ENCODE measurements at places on chromosomes 3 and 15. TPM values are rescaled to one million over a fixed set of nuclear protein-coding genes. Genes with fewer than 3 reads are reported as not detected.

The KNL1 gene
- total RNA-seq = 11.4 TPM

The CYP8B1 gene
- total RNA-seq = not detected

The EHD4 gene
- 48.1 TPM for total RNA-seq

The IQCF5 gene
- total RNA-seq = not detected

The CRBN gene
- total RNA-seq = 80.6 TPM

DNA sequence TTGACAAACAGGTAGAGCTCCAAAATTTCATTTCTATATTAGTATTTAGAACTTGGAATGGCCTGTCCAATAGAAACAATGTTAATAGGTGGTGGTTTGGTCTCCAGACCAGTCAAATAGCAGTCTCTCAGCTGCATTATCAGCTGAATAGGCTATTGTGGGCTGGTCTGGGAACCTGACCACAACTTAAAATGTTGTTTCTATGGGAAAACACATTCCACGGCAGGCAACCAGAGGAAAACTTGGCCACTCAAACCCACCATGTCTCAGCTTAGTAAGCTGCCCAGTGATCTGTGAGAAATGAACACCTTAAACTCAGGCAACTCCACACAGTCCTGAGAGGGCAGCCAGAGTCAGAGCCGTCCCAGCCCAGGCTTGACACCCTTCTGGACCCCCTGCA lies 20.4 kb downstream of the FBN1 start:
- peak overlapping the region; percentile 30 for H3K4me3 ChIP-seq
- H3K27me3 ChIP-seq = no peaks in the 10 kb centered on the region

- H3K4me1 ChIP-seq = no peaks in the 10 kb centered on the region
- H3K36me3 ChIP-seq = no peaks in the 10 kb centered on the region
- H3K4me3 ChIP-seq = no peak overlapping the region
- DNase-seq = no peak
These were observed 455.6 kb downstream of the TBL1XR1 start for GRCh38 chr3:176741664-176742047.

The GOLGA8K gene
- not detected for total RNA-seq

DNA sequence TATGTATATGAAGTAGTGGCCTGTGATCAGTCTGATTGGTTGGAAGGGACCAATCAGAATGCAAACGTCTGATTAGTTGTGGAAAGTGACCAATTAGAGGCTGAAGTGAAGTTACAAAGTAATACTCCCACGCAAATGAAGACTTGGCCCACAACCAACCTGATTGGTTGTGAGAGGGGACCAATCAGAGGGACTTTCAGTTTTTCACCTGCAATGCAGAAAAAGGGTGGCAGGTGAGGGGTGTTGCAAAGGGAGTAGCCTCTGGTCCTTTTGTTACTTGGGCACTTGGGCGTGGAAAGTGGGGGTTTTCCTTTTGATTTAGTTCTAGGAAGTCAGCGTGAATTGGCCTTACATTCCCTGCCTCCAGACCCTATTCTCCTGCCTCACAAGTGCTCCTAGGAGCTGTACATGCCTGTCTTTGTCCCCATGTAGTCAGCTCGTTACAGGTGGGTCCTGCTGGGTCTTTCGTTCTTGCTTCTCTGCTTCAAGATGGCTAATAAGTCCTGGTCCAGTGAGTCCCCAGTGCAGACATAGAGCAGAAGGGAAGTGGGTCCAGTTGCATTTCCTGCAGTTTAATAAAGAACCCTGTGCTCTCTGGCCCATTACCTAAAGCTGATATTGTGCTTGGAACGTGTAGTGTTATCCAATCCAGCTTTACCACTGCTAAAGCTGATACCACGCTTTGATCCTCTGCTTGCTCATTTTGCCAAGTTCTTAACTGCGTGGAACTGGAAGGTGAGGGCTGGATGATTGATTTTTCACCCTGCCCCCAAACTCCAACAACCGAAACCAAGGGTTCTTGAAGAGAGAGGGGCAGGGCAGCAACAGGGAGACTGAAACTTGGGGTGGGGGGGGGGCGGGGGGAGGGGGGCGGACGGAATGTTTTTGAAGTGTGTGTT lies 46.0 kb upstream of the CD47 start:
- H3K4me1 ChIP-seq = peaks cover 2% of the 10 kb centered on the region
- H3K27me3 ChIP-seq = no peaks in the 10 kb centered on the region
- DNase-seq = no peak

DNA sequence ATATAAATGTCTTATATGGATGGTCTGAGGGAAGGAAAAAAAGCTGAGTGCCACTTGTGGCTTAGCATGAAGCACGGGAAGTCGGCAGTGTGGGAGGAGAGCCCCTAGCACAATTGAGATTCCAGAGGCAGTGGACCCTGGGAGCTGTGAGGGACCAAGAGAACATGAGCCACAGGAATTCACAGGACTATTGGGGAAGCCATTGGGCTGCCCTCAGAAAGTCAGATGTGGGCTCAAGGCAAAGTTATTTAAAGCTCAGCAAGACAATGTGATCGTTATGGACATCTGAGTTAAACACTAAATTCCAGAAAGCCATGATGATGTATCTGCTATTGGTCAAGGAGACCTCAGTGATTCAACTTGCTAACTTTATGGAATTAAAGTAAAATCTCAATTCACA lies 380.8 kb upstream of the IL12A start:
- no peak overlapping the region for H3K4me3 ChIP-seq
- no peaks in the 10 kb centered on the region for H3K36me3 ChIP-seq
- no peak for DNase-seq
- H3K4me1 ChIP-seq = no peaks in the 10 kb centered on the region

DNA sequence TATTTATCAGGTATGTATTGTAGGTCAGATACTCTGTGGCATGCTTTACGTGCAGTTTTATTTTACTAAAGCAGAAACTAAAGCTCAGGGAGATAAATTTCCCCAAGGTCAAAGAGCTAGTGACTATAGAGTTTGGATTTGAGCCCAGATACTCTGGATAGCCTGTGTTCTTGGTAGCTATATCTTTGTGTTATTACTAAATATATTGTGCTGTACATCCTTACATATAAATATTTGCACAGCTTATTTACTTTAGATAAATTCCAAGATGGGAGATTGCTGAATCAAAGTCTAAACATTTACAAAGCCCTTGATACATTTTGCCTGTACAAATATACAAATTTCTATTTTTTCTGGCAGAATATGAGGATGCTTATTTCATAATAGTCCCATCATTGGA lies 660.9 kb upstream of the NAALADL2 start:
- peaks cover 12% of the 10 kb centered on the region for H3K4me1 ChIP-seq
- no peak overlapping the region for H3K27ac ChIP-seq
- no peak for DNase-seq
- no peaks in the 10 kb centered on the region for H3K36me3 ChIP-seq
- no peak overlapping the region for H3K4me3 ChIP-seq

The CNOT10 gene
- total RNA-seq = 12.5 TPM

GRCh38 chr15:44573386-44573785 lies 36.4 kb downstream of the EIF3J start:
- no peak for DNase-seq
- H3K36me3 ChIP-seq = peaks cover 13% of the 10 kb centered on the region
- no peaks in the 10 kb centered on the region for H3K4me1 ChIP-seq
- H3K27me3 ChIP-seq = no peaks in the 10 kb centered on the region
- no peak overlapping the region for H3K4me3 ChIP-seq
- H3K27ac ChIP-seq = no peak overlapping the region

- H3K4me3 ChIP-seq = no peak overlapping the region
- H3K36me3 ChIP-seq = no peaks in the 10 kb centered on the region
- no peak overlapping the region for H3K27ac ChIP-seq
These were observed 846.6 kb downstream of the MCTP2 start for GRCh38 chr15:95078003-95078402.

- H3K4me1 ChIP-seq = peaks cover 3% of the 10 kb centered on the region
- no peaks in the 10 kb centered on the region for H3K36me3 ChIP-seq
- H3K27ac ChIP-seq = no peak overlapping the region
- no peak for DNase-seq
These were observed 62.7 kb downstream of the USP13 start for GRCh38 chr3:179715582-179715981.

The VIPR1 gene
- total RNA-seq = 31.0 TPM

DNA sequence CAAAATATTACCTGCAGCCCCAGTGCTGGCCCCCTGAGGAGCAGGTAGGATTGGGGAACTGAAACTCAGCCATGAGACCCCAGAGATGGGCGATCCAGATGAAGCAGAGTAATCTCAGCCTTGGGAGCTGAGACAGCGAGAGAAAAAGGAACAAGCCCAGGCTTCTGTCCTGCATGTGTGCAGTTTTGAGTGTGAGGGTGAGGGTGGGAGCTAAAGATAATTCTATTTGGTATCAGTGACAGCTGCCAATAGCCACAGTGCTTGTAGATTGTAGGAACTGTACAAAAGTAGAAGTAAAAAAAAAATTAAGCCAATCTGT lies 5.9 kb downstream of the ATP8B4 start:
- no peaks in the 10 kb centered on the region for H3K27me3 ChIP-seq
- H3K4me3 ChIP-seq = peak overlapping the region; percentile 37
- H3K27ac ChIP-seq = no peak overlapping the region

- H3K4me3 ChIP-seq = no peak overlapping the region
- no peak overlapping the region for H3K27ac ChIP-seq
- peaks cover 16% of the 10 kb centered on the region for H3K4me1 ChIP-seq
- no peak for DNase-seq
- no peaks in the 10 kb centered on the region for H3K36me3 ChIP-seq
These were observed 7.5 kb downstream of the PLA2G4F start for GRCh38 chr15:42148808-42149492.

The STRIT1 gene
- total RNA-seq = not detected

GRCh38 chr3:124654470-124654845 lies 75.8 kb upstream of the UMPS start:
- no peak overlapping the region for H3K4me3 ChIP-seq
- no peaks in the 10 kb centered on the region for H3K27me3 ChIP-seq
- no peak for DNase-seq
- H3K27ac ChIP-seq = no peak overlapping the region
- no peaks in the 10 kb centered on the region for H3K4me1 ChIP-seq

The OR5H1 gene
- total RNA-seq = not detected

DNA sequence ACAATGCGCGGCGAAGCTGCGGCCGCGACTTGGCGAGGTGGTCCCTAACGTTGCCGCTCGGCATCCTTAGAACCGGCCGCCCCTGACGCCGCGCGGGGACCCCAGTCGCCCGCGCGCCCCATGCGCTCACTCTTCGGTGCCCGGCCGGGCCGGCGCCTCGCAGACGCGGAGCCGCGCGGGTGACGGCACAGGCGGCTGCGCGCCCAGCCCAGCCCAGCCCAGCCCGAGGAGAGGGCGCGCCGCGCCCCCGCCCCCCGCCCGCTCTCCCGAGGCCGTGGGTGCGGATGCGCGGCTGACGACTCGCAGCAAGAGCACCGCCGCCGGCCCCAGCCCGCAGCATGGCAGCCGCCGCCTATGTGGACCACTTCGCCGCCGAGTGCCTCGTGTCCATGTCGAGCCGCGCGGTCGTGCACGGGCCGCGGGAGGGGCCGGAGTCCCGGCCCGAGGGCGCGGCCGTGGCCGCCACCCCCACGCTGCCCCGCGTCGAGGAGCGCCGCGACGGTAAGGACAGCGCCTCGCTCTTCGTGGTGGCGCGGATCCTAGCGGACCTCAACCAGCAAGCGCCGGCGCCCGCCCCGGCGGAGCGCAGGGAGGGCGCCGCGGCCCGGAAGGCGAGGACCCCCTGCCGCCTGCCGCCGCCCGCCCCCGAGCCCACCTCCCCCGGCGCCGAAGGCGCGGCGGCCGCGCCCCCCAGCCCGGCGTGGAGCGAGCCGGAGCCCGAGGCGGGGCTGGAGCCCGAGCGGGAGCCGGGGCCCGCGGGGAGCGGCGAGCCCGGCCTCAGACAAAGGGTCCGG lies 437 bp downstream of the KLF13 start:
- H3K4me3 ChIP-seq = peak overlapping the region; percentile 76
- H3K4me1 ChIP-seq = peaks cover 42% of the 10 kb centered on the region
- H3K27me3 ChIP-seq = no peaks in the 10 kb centered on the region
- DNase-seq = no peak
- no peaks in the 10 kb centered on the region for H3K36me3 ChIP-seq

The TMEM45A gene
- total RNA-seq = 26.5 TPM

DNA sequence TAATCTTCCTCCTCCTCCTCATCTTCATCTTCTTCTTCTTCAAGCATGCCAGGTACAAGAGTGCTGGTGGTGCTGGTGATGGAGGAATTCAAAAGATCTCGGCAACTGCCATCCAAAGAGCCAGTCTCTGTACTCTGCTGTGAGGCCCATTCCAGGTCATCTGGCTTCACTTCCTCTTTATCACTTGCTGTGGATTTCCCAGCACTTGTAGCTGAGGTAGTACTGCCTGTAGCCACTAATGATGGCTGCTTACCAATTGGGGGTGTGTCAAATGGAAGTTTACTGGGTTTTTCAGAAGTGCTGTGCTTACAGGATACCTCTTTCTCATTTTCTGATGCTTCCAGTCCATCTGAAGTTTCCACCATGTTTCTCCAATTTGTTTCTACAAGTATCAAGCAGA lies 28.8 kb upstream of the SHC4 start:
- no peaks in the 10 kb centered on the region for H3K4me1 ChIP-seq
- H3K36me3 ChIP-seq = peaks cover 11% of the 10 kb centered on the region
- no peak overlapping the region for H3K27ac ChIP-seq
- H3K4me3 ChIP-seq = no peak overlapping the region

GRCh38 chr3:86771741-86772512 lies 219.0 kb downstream of the VGLL3 start:
- H3K4me3 ChIP-seq = no peak overlapping the region
- no peak for DNase-seq
- H3K36me3 ChIP-seq = no peaks in the 10 kb centered on the region
- H3K27me3 ChIP-seq = no peaks in the 10 kb centered on the region

The CLRN1 gene
- total RNA-seq = not detected

DNA sequence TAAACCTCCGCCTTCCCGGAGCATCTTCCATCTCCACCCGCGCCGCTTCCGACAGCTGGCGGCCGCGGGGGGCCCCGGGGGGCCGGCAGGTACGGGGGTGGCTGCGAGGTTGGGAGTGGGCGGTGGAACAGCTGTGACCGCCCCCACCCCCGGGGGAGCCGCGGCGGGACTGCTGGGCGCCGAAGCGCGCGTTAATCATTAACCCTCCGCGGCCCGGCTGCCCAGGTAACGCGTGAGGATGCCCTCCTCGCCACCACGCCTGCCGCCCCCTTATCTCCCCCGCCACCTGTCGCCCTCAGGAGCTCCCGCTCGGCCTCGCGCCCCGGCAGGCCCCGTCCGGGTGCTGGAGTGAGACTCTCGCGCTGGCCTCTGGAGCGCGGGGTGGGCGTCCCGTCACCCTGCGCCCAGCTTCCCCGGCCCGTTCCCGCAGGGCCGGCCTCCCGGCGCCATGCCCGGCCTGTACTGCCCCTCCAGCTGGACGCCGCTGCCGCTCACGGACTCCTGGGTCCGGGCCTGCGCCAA lies 757 bp downstream of the VWA5B2 start:
- peaks cover 18% of the 10 kb centered on the region for H3K4me1 ChIP-seq
- H3K36me3 ChIP-seq = no peaks in the 10 kb centered on the region
- peak overlapping the region; percentile 76 for H3K4me3 ChIP-seq
- peaks cover 22% of the 10 kb centered on the region for H3K27me3 ChIP-seq

GRCh38 chr3:82137861-82138260 lies 376.4 kb upstream of the GBE1 start:
- H3K36me3 ChIP-seq = no peaks in the 10 kb centered on the region
- no peak for DNase-seq
- H3K27ac ChIP-seq = no peak overlapping the region

All from thoracic aorta (tissue), 2 donors.